Pancreas (tissue), 10 donors: ENCODE measurements at places on chromosomes 13 and 19. TPM values are rescaled to one million over a fixed set of nuclear protein-coding genes. Genes with fewer than 3 reads are reported as not detected.

DNA sequence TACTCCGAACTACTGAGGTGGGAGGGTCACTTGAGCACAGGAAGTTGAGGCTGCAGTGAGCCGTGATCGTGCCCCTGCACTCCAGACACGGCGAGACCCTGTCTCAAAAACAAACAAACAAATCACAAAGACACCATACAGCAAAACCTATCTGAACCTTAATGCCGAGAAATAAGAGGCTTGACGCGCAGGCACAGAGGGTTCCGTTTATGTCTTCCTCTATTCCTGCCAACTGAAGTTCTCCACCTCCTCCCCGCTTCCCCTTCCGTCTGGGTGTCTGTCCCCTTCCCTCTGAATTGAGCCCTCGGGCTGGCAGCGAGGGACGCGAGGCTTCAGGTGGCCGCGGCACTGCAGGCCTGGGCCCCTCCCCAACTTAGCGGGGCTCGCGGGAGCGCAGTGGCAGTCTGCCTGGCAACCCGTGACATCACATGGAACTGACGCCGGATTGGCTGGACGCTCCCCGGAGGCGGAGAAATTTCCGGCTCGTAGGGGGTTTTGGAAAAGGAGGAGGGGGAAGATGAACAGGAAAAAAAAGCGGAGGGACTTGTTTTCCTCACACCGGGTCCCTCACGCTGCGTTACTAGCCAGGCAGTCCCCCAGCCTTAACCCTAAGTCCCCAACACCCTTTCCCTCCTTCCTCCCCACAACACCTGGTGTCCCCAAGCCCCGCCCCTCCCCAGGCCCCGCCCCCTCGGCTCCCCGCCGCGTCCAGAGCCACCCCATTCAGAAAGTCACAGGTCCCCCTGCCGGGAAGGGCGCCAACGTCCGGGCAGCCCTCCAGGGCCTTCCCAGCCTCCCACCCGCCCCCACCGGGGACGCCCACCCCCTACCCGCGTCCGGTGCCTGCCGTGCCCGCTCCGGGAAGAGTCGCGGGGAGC is 1.1 kb upstream of the MYBPC2 start:
- DNase-seq, result peak; percentile 77

DNA sequence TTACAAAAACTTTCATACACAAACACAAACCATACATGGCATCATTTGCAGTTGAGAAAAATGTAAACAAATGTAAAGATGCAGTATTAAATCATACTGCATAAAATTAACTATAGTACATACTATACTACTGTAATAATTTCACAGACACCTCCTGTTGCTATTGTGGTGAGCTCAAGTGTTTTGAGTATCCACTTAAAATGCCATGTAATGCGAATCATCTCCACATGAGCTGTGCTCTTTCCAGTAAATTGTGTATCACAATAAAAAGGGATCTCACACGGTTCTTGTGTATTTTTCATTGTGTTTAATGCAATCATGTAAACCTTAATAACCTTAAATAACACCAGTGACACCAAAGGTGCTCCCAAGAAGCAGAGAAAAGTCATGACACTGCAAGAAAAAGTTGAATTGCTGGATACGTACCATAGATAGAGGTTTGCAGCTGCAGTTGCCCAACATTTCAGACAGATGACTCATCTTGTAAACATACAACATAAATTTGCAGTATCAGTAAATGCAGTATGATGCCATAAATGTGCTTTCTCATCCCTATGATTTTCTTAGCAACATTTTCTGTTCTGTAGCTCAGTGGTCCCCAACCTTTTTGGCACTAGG is 166.6 kb downstream of the RAP2A start:
- no peak for DNase-seq

DNA sequence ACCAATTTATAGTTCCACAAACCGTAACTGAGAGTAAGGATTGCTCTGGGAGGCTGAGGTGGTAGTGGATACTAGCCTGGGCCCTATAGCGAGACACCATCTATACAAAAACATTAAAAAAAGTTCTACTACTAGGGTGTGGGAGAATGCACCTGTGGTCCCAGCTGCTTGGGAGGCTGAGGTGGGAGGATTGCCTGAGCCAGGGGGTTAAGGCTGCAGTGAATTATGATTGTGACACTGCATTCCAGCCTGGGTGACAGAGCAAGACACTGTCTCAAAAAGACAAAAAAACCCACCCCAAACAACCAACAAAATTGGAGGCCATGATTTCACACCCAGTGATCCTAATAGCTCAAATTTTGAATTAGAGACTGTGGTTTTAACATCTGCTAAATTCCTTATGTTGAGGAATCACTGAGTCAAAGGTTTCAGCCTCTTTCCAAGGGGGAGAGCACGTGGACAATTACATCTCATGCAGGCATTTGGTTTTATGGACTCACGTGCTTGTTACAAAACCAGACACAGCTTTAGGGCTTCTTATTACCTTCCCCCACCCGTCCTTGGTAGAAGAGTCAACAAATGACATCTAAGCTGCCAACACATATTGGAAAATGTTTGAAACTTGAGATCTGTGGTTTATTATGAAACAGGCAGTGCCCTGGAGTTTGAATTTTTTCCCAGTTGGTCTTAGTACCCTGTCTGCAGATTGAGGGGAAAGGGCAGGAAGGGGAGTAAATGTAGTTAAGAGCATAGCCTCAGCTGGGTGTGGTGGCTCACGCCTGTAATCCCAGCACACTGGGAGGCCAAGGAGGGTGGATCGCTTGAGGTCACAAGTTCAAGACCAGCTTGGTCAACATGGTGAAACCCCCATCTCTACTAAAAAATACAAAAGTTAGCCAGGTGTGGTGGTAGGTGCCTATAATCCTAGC is 18.5 kb downstream of the CYP2A6 start:
- DNase-seq, result no peak

- DNase-seq, result no peak
These were observed 349.4 kb downstream of the DLEU7 start for GRCh38 chr13:50494138-50494537.

- peak; percentile 79 for DNase-seq
These were observed 6.1 kb downstream of the MKNK2 start for GRCh38 chr19:2044709-2045500.

- no peak for DNase-seq
These were observed 1.7 kb downstream of the DMAC2 start for GRCh38 chr19:41437944-41438574.

TEX29 gene
- 3.8 TPM for polyA plus RNA-seq

IZUMO2 gene
- not detected for polyA plus RNA-seq

DNA sequence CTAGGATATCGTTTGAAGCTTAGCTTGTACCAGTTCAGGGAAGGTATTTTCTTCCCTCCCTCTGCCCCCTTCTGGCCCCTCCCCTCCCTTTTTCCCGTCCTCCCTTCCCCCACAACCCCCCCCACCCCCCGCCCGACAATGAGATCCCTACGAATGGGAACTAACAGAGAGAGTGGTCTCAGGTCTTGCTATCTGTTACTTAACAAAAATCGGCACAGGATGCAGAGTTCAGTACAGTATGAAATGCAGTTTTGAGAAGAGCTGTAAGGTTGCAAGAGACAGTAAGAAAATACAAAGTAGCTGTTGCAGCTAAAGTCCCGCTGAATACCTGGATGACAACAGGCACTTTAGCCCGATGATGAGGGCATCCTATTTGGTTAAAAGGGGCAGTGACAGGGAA is 3.1 kb upstream of the DACH1 start:
- DNase-seq, result no peak

- no peak for DNase-seq
These were observed 7.6 kb downstream of the LGALS4 start for GRCh38 chr19:38805180-38805579.

GRCh38 chr13:90455823-90456222 is 891.7 kb upstream of the MIR17HG start:
- no peak for DNase-seq

CEACAM8 gene
- polyA plus RNA-seq, result not detected

DNA sequence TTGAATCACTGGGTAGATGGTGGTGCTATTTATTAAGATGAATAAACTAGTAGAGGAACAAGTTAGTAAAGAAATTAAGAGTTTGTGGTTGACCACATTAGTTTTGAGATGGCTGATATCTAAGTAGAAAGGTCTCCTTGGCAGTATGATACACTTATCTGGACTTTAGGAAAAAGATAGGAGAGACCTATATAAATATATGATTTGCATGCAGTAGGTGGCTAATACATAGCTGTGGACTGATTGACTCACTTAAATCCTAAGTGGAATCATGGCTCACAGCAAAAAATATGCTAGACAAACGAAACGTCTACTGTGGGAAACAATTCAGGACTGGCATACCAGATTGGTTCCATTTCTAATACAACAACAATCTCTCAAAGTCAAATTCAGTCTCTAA is 92.0 kb downstream of the CAB39L start:
- no peak for DNase-seq

- DNase-seq, result no peak
These were observed 919 bp downstream of the VAV1 start for GRCh38 chr19:6773323-6773931.

PRODH2 gene
- polyA plus RNA-seq, result 13.8 TPM

GRCh38 chr19:6766357-6767080 is 716 bp downstream of the SH2D3A start:
- no peak for DNase-seq

- no peak for DNase-seq
These were observed 3.2 kb downstream of the PLK5 start for GRCh38 chr19:1526979-1527649.

- DNase-seq, result no peak
These were observed 168.2 kb downstream of the DNAJC15 start for GRCh38 chr13:43191546-43191945.

DNA sequence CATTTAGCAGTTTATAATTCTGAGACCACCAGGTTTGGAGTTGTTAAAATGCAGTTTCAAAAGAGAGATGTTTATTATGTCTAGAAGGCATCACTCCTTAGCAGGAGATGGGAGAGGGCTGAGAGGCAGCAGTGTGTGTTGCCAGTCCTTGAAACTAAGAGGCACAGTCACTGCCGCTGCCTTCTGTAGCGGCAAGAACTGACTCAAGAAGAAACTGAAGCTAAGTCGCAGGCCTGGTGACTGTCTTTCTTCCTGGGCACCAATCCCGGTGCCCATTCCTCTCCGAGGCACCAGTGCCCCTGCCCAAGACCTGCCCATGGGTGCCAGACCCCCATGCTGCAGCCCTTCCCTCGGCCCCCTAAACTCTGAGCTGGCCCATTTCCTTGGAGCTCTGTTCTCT is 20.1 kb downstream of the N4BP2L1 start:
- DNase-seq, result no peak

GRCh38 chr13:113728571-113729054 is 30.4 kb upstream of the TMEM255B start:
- no peak for DNase-seq

OR4F17 gene
- not detected for polyA plus RNA-seq

GRCh38 chr13:47291107-47291656 is 394.3 kb upstream of the HTR2A start:
- no peak for DNase-seq

DNA sequence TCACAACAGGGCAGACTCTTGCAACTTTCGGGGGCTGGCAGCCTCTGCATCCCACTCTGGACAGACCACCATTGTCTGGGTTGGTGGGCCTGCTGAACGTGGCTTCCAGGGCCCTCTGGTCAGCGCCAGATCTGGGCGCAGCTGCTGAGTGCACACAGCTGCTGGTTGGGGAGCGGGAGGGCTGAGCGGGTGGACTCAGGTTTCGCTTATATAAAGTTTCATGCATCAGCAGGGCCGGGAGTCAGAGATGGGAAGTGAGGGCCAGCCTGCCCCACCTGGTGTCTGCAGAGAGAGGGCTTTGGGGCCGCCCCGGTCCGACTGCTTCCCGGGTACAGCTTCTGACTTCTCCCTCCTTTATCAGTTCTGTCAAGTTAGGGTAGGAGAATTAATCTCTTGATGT is 6.9 kb downstream of the ARHGEF7 start:
- DNase-seq, result no peak

DNA sequence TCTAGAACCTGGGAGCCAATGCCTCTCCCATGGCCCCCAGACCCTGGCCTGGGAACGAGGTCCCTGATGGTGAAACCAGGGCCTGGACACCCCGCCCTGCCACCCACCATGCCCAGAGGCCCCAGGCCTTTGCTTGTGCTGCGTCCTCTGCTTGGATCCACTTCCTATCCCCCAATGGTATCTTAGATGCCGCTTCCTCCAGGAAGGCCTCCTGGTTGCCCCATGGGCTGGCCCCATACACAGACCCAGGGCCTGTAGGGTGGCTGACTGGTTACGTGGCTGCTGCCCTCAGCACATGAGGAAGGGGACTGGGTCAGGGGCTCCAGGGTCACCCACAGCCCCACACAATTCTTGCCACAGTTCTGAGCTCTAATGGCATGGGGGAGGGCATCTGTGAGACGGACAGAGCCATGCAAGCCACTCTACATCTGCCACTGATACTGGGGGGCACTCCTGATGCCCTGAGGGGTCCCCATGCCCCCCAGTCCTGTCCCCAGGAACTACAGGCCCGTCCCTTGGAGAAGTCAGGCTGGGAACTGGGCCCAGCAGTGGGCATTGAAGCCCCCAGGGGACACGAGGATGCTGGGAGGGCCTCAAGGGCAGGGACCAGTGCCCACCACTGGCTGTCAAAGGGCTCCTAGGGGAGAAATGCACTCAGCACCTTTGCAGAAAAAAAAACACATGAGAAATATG is 5.0 kb downstream of the RPL36 start:
- DNase-seq, result no peak

GRCh38 chr19:1285737-1286360 is at the start of gene EFNA2:
Gene EFNA2 (plus strand): TSS chr19:1285873. CDS start chr19:1286169, 296 bp downstream.
- DNase-seq, result no peak

LRG1 gene
- 36.4 TPM for polyA plus RNA-seq

DNA sequence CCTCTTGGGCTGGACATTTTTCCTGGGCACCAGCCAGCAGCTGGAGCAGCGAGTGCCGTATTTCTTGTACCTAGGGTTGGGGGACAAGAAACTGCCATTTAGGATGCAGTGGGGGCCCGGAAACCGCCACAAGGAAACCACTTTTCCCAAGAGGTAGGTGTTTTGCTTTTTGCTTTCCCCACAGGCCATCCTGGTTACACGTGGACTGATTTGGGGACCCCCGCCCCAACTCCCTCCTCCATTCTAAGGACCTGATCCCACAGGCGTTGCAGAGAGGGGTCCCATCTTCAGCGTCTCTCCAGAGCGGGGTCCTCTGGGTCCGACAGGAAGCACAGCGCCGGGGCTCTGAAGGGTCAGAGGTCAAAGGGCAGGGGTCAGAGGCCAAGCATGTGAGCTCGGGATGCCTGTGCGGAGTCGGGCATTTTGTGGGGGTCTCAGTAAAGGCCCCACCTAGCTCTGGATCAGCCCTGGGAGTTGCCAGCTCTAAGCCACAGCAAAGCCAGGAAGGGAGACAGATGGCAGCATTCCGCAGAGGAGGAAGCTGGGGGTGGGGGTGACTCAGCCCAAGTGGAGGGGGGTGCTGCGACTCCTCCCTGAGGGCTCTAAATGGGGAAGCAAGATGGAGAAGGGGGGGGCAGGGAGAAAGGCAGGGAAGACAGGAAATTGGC is 4.3 kb downstream of the ZGLP1 start:
- DNase-seq, result no peak

DNA sequence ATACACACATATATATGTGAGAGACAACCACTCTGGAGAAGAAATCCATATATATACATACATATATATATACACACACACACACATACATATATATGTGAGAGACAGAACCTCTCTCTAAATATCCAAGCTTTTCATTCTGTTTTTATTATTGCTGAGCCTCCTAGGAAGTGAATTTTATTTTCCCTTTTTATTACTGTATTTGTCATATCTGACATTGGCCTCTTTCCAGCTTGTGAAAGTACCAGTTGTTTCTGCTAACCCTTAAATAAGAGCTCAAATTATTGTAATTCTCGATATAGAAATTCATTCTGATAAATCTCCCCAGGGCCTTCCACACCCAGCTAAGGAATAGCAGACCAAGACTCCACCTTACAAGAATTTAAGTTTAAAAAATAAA is 81.0 kb downstream of the NUFIP1 start:
- no peak for DNase-seq

FAM98C gene
- polyA plus RNA-seq, result 20.6 TPM

ZNF816 gene
- 3.2 TPM for polyA plus RNA-seq
